ENCODE measurements at places on chromosomes 5 and 9.

- no peak for DNase-seq
These were observed 31.3 kb upstream of the IFNE start for GRCh38 chr9:21513431-21513830.

DNA sequence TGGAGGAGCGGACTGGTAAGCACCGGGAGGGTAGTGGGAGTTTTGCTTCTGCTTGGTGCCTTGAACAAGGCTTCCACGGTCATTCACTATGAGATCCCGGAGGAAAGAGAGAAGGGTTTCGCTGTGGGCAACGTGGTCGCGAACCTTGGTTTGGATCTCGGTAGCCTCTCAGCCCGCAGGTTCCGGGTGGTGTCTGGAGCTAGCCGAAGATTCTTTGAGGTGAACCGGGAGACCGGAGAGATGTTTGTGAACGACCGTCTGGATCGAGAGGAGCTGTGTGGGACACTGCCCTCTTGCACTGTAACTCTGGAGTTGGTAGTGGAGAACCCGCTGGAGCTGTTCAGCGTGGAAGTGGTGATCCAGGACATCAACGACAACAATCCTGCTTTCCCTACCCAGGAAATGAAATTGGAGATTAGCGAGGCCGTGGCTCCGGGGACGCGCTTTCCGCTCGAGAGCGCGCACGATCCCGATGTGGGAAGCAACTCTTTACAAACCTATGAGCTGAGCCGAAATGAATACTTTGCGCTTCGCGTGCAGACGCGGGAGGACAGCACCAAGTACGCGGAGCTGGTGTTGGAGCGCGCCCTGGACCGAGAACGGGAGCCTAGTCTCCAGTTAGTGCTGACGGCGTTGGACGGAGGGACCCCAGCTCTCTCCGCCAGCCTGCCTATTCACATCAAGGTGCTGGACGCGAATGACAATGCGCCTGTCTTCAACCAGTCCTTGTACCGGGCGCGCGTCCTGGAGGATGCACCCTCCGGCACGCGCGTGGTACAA lies 556 bp downstream of the PCDHGC3 start:
- no peak for DNase-seq

GRCh38 chr5:93058309-93058708 lies 522.7 kb downstream of the NR2F1-AS1 start:
- no peak for DNase-seq

GRCh38 chr5:87541033-87541432 lies 128.3 kb upstream of the CCNH start:
- no peak for DNase-seq

DNA sequence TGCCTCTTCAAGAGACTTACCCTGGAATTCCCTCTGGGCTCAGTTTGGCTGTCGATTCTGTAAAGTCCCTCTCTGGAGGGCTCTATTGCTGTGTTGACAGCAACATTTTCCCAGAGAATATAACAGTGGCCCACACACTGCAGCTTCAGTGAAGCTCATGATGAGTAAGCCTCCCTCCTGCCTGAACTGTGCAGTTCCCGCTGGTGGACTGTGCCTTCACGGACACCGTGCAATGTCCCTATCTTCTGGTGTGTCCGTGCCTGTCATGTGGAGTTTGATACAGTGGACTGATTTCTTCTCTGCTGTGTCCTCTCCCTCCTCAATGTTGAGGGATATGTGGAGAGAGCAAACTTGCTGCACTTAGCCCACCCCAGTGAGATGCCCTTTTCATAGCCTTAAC lies 109.0 kb downstream of the NTRK2 start:
- no peak for DNase-seq

DNA sequence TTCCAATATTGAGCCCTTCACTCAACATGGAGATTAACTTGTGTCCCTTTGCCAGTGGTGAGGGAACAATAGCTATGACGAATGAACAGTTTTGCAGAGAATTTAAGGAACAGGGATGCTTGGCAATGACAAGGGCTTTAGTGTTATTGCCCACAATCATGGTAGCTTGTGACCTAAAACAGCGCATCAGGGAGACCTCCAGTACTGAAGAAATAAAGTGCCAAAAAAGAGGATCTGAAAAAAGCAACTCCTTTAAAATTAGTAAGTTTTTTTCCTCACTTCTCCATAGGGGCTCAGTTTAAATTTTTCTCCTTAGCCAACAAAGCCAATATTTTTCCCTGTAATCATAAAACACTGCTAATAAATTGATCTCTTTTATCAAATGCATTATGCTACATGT lies 41.8 kb upstream of the PAM start:
- DNase-seq = no peak

DNA sequence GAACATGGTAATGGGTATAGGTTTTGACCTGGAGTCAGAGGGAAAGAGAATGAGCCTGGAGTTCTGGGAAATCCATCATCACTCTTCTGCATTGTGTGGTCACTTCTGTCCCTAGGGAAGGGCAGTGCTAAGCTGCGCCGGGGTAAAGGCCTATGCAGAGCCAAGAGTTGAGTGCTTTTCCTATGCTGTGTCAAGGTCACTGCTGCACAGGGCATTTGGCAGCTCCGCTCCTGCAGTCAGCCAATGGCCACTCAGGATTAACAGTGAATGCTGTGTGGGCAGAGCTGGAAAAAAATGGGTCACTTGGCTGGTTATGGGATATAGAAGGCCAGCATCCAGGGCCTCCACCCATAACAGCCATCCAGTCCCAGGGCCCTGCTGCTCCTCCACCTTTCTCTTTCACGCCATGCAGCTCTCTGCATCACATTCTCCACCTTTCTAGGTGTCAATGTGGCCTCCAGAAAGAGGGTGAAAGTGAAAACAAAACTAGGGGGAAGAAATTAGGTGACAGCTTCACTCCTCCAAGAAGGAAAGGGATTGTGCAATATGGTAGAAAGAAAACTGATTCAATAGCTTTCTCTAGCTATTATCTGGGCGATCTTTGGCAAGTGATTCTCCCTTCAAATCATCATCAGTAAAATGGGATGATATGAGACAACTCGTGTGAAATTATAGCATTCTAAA lies 279.3 kb upstream of the ANKRD55 start:
- DNase-seq = no peak

GRCh38 chr9:5514617-5515260 lies 4.4 kb downstream of the PDCD1LG2 start:
- DNase-seq = no peak

DNA sequence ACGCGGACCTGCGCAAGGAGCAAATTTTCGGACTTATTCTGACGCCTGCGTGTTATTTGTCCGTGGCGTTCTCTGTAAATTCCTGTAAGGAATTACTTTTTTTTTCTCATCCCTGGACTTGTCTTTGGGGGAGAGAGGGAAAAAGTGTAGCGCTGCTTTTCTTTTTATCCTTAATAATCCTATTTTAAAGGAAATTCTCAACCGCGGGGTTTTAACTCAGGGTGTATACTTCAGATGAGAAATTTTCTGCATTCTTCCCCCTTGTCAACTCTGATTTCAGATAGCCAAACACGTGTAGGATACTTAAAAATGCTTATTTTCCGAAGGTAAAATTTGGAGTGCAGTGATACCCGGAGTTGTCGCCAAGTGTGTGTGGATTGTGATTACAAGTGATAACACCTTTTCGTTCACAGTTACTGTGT lies 853 bp downstream of the DCP2 start:
- no peak for DNase-seq

DNA sequence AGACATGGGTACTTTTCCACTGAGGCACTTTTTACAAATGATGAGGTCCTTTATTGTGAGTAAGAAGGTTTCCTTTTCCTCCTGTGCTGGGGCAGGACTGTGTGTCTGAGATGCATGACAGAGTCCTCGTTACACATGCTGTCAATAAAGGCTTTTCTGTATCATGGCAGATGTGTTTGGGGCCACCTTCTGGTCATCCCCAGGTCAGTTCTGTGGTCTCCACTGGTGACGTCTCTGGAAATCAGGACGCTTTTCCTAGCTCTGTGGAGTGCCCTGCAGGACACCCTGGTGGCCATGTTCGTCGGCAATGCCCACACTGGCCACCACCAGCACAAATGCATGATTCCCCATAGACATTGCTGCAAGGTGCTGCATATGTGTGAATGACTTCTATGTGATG lies 2.8 kb downstream of the CMBL start:
- no peak for DNase-seq

DNA sequence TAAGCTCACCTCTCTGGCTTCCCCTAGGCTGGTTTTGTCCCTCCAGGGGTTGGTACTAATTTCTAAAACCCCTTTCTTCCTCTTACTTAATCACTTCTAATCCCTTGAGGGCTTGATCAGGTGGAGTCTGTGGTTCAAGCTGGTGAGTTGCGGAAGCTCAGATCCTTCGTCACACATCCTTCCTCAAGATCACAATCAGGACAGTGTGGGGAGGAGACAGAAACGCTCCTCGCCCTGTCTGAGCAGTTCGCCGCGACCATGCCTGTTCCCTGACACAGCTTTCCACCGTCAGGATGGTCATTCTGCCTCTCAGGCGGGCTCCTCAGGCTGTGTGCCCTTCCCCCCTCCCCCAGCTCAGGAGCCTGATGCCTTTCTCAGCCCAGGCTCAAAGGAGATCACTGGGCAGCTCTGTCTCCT lies 24.3 kb downstream of the CPLX2 start:
- no peak for DNase-seq

- DNase-seq = no peak
These were observed 9.1 kb upstream of the NUDT12 start for GRCh38 chr5:103571730-103572129.

DNA sequence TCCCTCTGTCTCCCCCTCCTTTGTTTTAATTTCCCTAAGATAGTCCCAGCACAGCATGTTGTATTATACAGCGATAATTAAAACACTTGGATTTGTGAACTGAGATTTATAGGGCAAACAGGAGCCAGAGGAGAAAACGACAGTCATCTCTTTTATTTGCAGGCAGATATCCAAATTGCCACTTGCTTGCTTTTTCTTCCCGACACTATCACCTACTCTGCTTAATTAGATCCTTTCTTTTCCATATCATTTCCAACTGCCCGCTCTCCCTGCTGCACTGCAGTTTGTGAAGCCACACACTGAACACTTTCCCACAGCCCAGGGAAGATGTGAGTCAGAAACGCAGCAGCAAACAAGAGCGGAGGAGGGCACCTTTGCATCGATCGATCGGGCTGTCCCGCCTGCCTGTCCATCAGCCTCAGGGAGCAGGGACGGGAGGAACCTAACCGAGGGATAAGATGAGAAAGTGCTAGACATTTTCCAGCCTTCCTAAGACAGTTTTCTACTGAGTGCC lies 35.8 kb upstream of the SPRY4 start:
- DNase-seq = no peak

GRCh38 chr9:120545701-120546550 lies 34.0 kb downstream of the CDK5RAP2 start:
- DNase-seq = no peak

GRCh38 chr5:95993776-95994175 lies 32.1 kb upstream of the ELL2 start:
- no peak for DNase-seq

GRCh38 chr9:87628346-87628745 lies 97.6 kb upstream of the CTSL start:
- DNase-seq = no peak

DNA sequence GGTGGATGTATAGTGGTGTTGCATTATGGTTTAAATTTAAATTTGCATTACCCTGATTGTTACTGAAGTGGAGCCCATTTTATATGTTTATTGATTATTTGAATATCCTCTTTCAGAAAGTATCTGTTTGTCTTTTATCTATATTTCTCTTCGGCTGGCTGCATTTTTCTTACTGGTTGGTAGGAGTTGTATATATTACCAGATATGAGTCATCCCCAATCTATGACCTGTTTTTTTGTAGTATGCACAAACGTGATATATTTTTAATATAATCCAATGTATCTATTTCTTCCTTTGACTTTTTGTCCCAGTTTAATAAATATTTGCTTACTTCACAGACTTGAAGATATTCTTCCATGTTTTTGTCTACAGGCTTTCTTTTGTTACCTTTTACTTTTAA lies 29.3 kb upstream of the CAMK4 start:
- no peak for DNase-seq

DNA sequence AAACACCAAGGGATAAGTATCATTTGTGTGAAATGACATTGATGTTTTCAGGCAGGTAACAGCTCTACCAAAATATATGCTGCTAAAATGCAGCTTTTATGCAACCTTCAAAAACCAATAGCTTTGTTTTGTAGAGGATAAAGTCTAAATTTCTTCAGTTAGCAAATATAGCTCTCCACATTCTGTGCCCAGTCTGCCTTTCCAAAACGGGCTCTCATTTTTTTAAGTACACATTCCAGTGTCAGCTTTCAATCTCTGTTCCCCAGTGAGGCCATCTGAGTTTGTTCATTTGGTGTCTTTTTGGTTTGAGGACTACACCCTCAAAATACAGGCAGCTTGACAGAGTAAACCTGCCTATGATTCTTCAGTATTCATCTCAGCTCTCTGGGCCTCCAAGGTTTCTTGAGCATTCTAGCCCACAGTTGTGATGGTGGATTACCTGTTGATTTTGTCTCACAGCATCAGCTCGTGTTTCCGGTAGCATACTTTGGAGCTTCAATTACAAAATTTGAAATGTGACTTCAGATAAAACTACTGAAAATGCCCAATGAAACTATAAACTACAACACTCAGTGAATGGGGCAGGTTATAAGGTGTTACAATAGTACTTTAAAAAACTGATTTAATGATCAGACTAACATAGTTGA lies 55.7 kb downstream of the NR3C1 start:
- no peak for DNase-seq

DNA sequence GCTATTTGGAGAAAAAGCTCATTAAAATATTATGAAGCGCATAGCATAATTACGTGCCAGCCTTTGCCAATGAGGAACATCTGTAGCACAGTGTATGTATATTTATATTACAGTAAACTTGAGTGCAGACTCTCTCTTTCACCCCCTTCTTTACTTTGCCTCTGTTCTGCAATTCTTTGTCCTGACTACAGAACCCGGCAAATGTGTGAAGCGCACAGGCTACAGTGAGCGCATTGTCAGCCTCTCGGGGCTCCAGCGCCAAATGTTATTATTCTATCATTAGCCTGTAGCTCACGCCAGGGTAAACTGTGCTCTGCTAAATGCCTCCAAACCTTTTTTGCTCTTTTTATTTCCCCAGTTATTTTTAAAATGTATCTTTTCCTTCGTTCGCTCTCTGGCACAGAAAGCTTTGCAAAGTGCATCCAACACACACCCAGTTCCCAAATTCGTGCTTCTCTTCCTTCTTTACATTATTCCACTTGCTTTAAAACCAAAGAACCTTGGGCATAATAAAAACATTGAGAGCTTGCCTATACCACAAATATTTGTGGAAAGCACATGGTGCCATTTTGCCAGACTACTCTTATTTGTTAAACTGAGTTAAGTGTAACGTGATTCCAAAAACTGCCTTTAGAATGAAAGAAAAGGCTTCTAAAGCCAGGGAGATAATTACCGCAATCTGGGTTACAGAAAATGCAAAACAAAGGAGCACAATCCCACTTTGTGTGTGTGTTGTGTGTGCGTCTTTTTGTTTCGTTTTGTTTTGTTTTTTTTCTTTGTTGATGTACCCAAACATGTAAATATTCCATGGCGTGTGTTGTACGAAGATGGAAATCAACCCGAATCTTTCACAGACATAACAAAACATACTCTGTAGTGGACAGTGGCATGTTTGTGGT lies 164.1 kb upstream of the MPDZ start:
- DNase-seq = no peak

Measured in activated gamma-delta T cell (primary cell).